ENCODE measurements at places on chromosomes 1 and 21.

- no peak for DNase-seq
Measured at GRCh38 chr1:227244339-227245118, 73.8 kb downstream of the CDC42BPA start.

- DNase-seq = no peak
Measured at GRCh38 chr1:36753451-36753850, 270.7 kb upstream of the CSF3R start.

DNA sequence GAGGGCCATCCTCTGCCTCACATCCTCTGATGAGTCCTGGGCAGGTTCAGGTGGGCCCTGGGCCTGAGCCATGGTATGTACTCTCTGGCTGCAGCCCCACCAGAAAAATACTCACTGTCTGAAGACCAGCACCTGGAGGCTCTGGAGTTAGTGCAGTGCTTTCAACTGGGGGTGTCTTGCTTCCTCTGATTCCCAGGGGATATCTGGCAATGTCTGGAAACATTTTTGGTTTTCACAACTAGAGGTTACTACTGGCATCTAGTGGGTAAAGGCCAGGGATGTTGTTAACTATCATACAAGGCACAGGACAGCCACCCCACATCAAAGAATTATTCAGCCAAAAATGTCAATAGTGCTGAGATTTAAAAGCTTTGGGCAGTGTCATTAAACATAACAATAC, 152.7 kb downstream of the HIVEP3 start:
- DNase-seq = no peak

GRCh38 chr1:184748740-184749139, 5.9 kb downstream of the EDEM3 start:
- DNase-seq = no peak

DNA sequence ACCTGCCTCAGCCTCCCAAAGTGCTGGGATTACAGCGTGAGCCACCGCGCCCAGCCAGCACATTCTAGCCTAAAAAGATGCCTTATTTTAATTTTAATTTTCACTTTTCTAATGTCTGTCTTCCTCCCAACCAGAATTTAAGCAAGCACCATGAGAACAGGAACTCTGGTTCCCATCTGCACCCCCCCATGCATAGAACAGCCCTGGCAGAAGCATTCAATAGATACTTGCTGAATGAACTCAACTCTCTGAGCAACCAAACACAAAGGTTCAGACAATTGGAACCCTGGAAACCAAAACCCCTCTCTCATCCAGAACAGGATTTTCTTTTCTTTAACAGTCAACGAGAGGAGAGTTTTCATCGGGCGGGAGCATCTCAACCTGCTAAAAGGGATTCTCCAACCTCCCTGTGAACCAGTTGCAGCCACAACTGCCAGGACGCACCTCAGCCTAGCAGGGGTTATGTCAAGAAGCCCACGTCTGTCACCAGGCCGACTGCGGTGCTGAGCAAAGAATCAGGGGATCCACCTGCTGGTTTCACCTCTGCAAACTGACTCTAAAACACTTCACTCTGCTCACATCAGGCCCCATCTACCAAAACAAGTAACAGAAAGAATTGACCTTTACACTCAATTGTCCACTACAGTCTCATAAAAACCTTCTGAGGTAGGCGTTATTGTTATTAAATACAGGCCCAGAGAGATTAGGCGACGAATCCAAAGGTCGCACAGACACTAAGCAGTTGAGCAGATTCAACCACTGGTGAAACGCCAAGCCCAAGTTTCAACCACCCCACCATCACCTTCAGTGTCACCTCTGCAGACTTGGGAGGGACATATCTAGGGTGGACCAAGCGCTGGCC, 1.7 kb downstream of the KIAA2013 start:
- DNase-seq = no peak

- DNase-seq = no peak
Measured at GRCh38 chr1:232457595-232457994, 172.3 kb downstream of the SIPA1L2 start.

DNA sequence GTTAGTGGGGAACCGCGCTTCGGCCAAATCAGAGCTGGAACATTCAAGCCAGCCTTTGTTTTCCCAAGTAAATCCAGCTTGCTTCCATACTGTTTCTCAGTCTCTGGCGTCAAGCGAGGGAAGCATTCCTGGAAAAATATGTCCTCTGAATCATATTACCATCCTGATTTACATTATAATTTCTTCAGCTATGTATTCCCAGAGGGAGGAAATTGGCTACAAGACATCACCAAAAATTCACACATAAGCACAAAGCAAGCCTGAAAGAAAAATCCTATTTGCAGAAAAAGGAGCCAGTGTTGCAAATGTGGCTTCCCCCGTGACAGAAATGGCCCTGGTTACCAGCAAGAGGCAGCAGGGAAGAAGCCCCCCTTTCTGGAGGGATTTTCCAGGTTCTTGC, 233.3 kb downstream of the KCNJ6 start:
- no peak for DNase-seq

DNA sequence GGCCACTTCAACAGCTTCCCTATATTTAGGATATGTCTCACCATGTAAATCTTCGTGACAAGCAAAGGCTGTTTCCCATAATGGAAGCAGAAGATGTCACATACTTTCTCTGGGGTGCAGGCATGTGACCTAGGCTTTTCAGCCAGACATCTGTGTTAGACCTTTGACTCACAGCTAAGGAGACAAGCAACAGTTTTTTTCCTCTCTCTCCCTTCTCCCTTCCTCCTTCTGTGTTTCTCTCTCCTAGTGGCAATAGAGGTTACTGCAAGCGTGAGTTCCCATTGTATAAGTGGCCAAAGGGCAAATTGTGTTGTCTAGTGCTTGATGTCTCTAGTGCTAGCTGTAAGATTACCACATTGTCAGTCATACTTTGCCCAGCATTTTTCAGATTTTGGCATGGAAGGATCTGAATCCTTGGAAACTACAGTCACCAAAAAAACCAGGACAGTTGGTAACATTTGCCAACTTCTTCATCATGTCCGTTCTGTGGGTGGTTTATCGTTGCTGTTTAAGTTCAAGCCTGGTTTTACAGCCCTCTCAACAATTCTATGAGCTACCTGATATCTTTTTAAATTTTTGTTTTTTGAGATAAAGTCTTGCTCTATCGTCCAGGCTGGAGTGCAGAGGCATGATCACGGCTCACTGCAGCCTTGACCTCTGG, 44.4 kb upstream of the RABGAP1L start:
- DNase-seq = peak; percentile 74

DNA sequence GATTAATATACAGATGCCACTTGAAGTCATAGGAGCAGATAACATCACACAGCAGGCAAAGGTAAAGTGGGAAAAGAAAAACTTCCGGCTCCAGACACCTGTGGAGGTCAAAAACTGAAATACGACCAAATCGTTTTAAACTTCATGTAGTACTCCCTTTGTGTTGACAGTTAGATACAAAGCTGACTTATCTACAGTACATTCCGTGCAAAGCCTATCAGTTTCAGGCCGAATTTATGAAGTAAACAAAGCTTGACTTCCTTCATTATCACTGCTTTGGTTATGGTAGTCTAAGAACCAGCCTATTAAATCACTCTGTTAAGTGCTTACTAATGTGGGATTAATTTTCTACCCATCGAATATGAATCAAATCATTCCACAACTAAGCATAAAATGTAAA, 156.3 kb downstream of the SMYD3 start:
- DNase-seq = no peak

- DNase-seq = peak; percentile 42
Measured at GRCh38 chr1:18234790-18235242, 127.2 kb downstream of the IGSF21 start.

DNA sequence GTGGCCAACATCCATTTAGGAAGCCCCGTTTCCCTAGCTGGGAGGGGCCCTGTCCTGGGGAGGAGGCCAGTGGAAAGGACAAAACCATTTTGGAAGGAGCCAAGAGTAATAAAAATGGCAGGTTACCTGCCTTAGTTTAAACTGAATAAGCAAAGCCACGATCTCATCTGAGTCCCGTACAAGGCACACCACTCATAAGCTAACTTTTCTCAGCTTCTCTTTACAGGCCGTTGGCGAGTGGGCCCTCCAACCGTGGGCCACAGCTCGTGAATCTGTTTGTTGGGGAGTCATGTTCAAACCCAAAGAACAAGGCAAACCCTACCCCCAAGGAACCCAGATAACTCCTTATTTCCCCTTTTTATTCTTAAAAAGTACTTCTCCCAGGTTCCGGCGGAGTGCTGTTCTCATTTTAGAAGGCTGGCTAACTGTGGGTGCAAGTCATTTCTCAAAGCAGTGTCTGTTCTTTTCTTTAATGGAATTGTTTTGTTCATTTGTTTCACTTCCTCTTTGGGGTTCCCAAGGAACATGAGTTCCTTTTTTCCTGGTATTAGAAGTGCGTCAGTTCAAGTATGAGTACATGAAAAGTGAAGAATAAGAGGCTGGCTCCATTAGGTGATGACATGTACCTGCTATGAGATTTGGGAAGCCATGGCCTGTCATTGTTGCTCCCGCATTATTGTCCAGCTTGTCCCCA, 89.0 kb downstream of the PSMG1 start:
- DNase-seq = no peak
